ENCODE measurements at places on chromosomes 7 and 10. TPM values are rescaled to one million over a fixed set of nuclear protein-coding genes. Genes with fewer than 3 reads are reported as not detected.

Gene PRKRIP1
- 28.1 TPM for polyA plus RNA-seq

Gene KIAA1217
- polyA plus RNA-seq = 55.1 TPM

Gene STK31
- polyA plus RNA-seq = 0.24 TPM

GRCh38 chr7:75983471-75984129, 10.8 kb downstream of the TMEM120A start:
- no peak overlapping the region for H3K27ac ChIP-seq
- H3K4me3 ChIP-seq = no peak overlapping the region
- H3K4me1 ChIP-seq = no peaks in the 10 kb centered on the region
- H3K36me3 ChIP-seq = peaks cover 92% of the 10 kb centered on the region
- no peaks in the 10 kb centered on the region for H3K27me3 ChIP-seq

DNA sequence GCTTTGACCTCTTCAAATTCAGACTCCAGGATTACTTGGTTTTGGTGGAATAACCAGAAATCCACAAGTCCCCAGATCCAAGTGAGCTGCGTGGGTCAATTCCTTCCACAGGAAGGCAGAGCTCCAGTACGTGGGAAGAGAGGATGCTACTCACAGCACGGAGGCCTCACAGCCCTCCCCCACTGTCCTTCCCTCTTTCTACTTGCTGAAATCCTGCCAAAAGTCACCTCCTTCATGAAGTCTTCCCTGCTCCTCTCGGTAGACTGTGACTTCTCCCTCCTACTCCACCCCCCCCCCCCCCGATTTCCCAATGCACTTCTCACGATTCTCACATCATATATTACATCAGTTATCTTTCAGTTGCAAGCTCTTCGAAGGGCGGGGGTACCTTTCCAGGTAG, 12.3 kb downstream of the CAMK2G start:
- H3K27ac ChIP-seq = no peak overlapping the region
- H3K36me3 ChIP-seq = peaks cover 6% of the 10 kb centered on the region
- peaks cover 3% of the 10 kb centered on the region for H3K4me1 ChIP-seq
- DNase-seq = no peak
- no peaks in the 10 kb centered on the region for H3K27me3 ChIP-seq
